ENCODE measurements at places on chromosomes 7 and 10.

DNA sequence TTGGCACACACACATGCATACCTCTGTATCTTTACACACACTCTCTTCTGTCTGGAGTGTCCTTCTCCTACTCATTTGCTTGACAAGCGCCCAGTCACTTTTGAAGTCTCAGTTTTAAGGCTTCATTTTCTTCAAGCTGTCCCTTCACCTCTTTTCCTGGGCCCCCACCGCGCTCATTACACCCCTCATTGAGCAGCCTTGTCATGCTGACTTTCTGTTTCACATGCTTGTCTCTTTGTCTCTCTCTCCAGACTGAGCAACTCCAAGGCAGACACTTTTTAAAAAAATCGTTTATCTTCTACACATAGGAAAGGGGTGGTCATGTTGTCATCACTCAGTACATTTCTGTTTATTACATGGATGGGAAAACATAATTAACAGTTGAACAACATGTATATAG is 225.2 kb upstream of the FZD1 start:
- DNase-seq: no peak

DNA sequence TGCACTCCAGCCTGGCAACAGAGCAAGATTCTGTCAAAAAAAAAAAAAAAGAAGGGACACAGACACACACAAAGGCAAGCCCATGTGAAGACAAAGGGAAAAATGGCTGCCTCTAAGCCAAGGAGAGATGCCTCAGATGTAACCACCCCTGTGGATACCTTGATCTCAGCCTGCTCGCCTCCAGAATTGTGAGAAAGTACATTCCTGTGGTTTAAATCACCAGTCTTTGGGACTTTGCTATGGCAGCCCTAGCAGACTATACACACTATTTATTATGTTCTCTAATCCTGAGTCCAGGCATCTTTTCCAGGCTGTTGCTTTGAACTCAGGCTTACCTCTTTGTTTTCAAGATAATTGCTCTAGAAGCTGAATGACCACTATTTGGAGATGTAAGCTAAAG is 494.3 kb downstream of the GALNT17 start:
- no peak for DNase-seq

- DNase-seq: no peak
These were observed 347.7 kb downstream of the GLRX3 start for GRCh38 chr10:130483691-130484467.

DNA sequence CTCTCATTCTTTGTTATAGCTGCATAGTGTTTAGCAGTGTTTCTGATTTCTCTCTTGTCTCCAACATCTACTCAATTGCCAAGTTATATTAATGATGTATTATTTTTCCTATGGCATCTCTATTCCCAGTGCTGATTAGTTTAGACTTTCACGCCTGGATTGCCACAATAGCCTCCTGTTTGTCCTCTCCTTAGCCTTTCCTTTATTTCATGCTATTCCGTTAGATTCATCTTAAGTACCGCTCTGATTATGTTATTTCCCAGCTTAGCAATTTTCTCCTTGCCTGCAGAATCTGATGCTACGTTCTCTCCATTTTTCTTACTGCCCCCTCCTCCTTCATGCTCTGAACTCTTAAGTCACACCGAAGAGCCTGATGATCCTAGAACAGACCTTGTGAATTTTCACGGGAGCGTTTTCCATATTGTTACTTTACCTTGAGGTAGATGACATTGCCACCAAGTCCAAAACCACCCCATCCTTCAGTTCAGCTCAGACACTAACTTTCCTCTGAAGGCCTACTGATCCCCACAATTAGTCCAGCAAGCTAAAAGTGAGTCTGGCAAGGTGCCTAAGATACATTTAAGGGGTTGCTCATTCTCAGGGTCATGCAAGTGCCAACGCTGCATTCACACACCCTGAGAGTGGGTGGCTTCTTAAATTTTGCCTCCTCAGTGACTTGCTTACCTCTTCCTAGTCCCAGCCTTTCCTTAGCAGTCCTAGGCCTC is 6.6 kb upstream of the NRF1 start:
- no peak for DNase-seq

GRCh38 chr7:26185131-26185843 is 15.3 kb downstream of the HNRNPA2B1 start:
- no peak for DNase-seq

GRCh38 chr7:1548438-1548831 is 7.6 kb downstream of the TMEM184A start:
- no peak for DNase-seq

GRCh38 chr10:86849181-86849894 is 92.9 kb downstream of the BMPR1A start:
- DNase-seq: no peak
